Stimulated activated CD8-positive, alpha-beta memory T cell treated with anti-CD3 and anti-CD28 coated beads, Interleukin-4, amount 100 ng/mL, for 24 hours (primary cell): ENCODE measurements at places on chromosomes 16 and 17.

DNA sequence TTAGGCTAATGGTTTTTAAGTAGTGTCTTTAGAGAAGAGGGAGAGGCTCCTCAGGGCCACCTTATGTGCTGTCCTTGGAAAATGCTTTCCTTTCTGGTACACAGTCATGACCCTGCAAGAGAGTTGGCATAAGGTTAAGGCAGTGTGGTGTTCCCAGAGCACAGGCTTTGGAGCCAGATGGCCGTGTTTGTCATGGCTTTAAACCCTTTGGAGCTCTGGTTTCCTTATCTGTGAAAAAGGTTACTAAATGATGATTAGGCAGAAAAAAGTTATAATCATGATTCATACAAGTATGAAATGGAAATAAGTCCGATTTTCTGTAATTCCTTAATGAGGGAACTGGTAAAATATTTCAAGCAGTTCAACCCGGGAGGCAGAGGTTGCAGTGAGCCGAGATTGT, 13.2 kb downstream of the UTP4 start:
- DNase-seq = no peak

GRCh38 chr16:89837014-89837546, 8.8 kb downstream of the SPIRE2 start:
- no peak for DNase-seq

- no peak for DNase-seq
These were observed 448.4 kb upstream of the CDH11 start for GRCh38 chr16:65570261-65570660.

- DNase-seq = no peak
These were observed 9.3 kb downstream of the SSTR2 start for GRCh38 chr17:73174126-73174525.
